Anterior cingulate cortex (tissue), 58 donors: ENCODE measurements at places on chromosomes 6 and 20.

- DNase-seq: peak; percentile 47
Observed at GRCh38 chr6:116561377-116562018, 7.9 kb downstream of the CALHM4 start.

GRCh38 chr6:130961148-130961547 is 101.9 kb downstream of the EPB41L2 start:
- DNase-seq: no peak

- DNase-seq: no peak
Observed at GRCh38 chr6:150617496-150618460, 18.1 kb downstream of the PLEKHG1 start.

DNA sequence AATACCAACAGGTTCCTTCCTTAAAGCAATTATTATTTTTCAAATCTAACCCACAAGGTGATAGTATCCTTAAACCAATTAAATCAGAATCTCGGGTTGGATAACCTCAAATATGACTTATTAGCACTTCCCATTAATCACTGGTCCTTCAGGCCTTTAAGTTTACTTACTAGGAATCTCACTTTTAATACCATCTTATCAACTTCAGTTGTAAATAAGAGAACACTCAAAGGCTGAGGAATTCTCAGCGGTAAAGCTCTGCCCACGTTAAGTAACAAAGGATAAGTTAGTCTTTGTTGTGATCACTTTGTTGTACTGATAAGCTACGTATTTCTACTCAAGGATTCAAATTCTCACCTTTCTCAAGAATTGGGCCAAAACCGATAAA is 82.0 kb downstream of the OR2B2 start:
- DNase-seq: no peak
